ENCODE measurements at places on chromosomes 3 and 15. TPM values are rescaled to one million over a fixed set of nuclear protein-coding genes. Genes with fewer than 3 reads are reported as not detected.

GRCh38 chr3:183475016-183475763 is 46.8 kb upstream of the MCF2L2 start:
- H3K4me1 ChIP-seq = peaks cover 8% of the 10 kb centered on the region
- H3K36me3 ChIP-seq = no peaks in the 10 kb centered on the region
- H3K4me3 ChIP-seq = no peak overlapping the region
- no peak for DNase-seq

GRCh38 chr3:39108200-39108710 is 775 bp downstream of the TTC21A start:
- DNase-seq = no peak
- H3K4me1 ChIP-seq = 0 out of 2 replicates have a peak, but pooled peaks cover 4% of the 10 kb centered on the region
- H3K4me3 ChIP-seq = peak overlapping the region; percentile 97
- H3K27ac ChIP-seq = peak overlapping the region; percentile 82
- H3K27me3 ChIP-seq = no peaks in the 10 kb centered on the region

GRCh38 chr3:1026395-1026794 is 66.4 kb upstream of the CNTN6 start:
- H3K36me3 ChIP-seq = no peaks in the 10 kb centered on the region
- no peaks in the 10 kb centered on the region for H3K4me1 ChIP-seq

- no peaks in the 10 kb centered on the region for H3K4me1 ChIP-seq
- H3K36me3 ChIP-seq = no peaks in the 10 kb centered on the region
- H3K27me3 ChIP-seq = peaks cover 22% of the 10 kb centered on the region
- peak overlapping the region; percentile 50 for H3K27ac ChIP-seq
- peak; percentile 88 for DNase-seq
- H3K4me3 ChIP-seq = peak overlapping the region; percentile 23
These were observed 475 bp downstream of the SPSB4 start for GRCh38 chr3:141051443-141052200.

DNA sequence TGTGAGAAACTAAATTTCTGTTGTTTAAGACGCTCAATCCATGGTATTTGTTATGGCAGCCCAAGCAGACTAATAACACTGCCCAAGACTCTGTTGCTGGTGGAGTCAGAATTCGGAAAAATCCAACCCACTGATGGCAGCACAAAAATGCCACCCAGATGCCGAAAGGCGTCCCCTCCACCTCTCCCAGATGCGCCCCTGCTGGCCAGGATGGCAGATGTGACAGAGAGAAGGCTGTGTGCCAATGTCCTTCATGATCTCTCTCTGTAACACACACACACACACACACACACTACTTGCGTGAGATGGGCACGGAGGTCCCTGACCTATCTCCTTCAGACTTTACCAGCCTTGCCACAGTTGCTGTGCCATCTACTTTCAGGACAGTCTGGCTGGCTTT is 10.9 kb upstream of the LYSMD4 start:
- no peaks in the 10 kb centered on the region for H3K36me3 ChIP-seq
- H3K4me3 ChIP-seq = no peak overlapping the region
- H3K27ac ChIP-seq = no peak overlapping the region
- H3K27me3 ChIP-seq = no peaks in the 10 kb centered on the region
- DNase-seq = no peak

DNA sequence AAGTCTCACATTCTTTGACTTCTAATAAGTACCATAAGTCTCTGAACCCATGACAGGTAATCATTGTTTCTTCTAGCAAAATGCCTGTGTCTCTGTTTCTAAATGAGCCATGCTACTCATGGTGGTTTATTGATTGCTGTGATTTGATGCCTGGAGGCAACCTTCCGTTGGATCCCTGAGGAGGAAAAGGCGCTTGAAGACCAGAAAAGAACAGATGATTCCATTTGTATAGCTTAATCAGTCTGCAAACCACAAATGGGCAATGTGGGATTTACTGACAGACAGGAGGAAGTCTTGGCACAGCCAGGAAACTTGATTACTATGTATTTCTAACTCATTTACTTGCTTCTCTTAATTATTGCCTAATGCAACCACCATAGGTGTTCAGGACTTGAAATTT is 103.1 kb upstream of the MRPL3 start:
- H3K4me1 ChIP-seq = no peaks in the 10 kb centered on the region
- no peaks in the 10 kb centered on the region for H3K36me3 ChIP-seq
- no peak overlapping the region for H3K27ac ChIP-seq

- H3K27me3 ChIP-seq = no peaks in the 10 kb centered on the region
- no peak overlapping the region for H3K27ac ChIP-seq
- DNase-seq = no peak
- H3K4me3 ChIP-seq = peak overlapping the region; percentile 85
- no peaks in the 10 kb centered on the region for H3K4me1 ChIP-seq
These were observed 411 bp upstream of the PPP2R3A start for GRCh38 chr3:135965129-135965505.

DNA sequence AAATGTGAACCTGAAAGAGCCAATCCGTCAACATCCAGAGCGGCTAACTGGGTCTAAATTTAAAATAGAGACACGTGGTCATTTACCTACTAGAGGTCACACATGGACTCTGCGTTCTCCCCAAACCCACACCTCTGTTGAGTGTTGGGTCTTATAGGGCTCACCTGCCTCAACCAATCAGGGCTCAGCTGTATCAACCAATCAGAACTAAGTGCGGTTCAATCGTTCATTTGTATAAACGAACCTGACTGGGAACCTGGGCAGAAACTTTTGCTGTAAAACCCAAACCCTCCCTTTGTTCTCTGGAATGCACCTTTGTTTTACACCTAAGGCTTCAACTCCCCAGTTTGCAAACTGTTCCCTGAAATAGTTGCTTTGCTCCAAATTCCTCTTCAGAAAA is 8.9 kb downstream of the DNAAF4 start:
- peaks cover 6% of the 10 kb centered on the region for H3K36me3 ChIP-seq
- peaks cover 2% of the 10 kb centered on the region for H3K4me1 ChIP-seq
- no peak for DNase-seq

- no peak overlapping the region for H3K4me3 ChIP-seq
- no peak overlapping the region for H3K27ac ChIP-seq
- H3K36me3 ChIP-seq = peaks cover 18% of the 10 kb centered on the region
- no peaks in the 10 kb centered on the region for H3K27me3 ChIP-seq
These were observed 1108.3 kb downstream of the ROBO1 start for GRCh38 chr3:78659386-78659987.

DNA sequence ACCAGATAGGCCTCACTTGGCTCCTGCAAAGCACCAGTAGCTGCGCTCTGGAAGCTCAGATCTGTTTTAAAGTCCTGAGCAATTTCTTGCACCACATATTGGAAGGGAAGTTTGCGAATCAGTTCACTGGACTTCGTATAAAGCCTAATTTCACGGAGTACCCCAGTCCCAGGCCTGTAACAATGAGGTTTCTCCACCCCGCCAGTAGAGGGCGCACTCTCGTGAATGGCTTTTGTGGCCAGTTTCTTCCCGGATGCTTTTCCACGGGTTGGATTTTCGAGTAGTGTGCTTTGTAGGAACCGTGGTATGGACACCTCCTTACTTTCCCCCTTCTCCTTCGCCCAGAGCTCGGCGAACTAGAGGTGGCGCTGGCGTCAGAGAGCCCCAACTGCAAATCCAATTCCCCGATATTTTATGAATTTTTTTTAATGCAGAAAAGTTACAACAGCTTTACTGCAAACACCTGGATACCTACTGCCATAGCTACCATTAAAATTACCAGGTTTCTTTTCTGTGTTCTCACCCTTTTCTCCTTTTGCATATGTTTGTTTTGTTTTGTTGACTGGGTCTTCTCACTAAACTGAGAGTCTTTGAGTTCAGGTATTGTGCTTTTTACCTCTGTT is 13.3 kb downstream of the RARB start:
- no peak overlapping the region for H3K4me3 ChIP-seq
- H3K27me3 ChIP-seq = no peaks in the 10 kb centered on the region
- no peak overlapping the region for H3K27ac ChIP-seq
- peaks cover 5% of the 10 kb centered on the region for H3K4me1 ChIP-seq
- no peaks in the 10 kb centered on the region for H3K36me3 ChIP-seq

- no peak overlapping the region for H3K27ac ChIP-seq
- no peak overlapping the region for H3K4me3 ChIP-seq
- H3K4me1 ChIP-seq = no peaks in the 10 kb centered on the region
- no peak for DNase-seq
- H3K36me3 ChIP-seq = no peaks in the 10 kb centered on the region
These were observed 100.8 kb downstream of the CCNL1 start for GRCh38 chr3:157059181-157059580.

DNA sequence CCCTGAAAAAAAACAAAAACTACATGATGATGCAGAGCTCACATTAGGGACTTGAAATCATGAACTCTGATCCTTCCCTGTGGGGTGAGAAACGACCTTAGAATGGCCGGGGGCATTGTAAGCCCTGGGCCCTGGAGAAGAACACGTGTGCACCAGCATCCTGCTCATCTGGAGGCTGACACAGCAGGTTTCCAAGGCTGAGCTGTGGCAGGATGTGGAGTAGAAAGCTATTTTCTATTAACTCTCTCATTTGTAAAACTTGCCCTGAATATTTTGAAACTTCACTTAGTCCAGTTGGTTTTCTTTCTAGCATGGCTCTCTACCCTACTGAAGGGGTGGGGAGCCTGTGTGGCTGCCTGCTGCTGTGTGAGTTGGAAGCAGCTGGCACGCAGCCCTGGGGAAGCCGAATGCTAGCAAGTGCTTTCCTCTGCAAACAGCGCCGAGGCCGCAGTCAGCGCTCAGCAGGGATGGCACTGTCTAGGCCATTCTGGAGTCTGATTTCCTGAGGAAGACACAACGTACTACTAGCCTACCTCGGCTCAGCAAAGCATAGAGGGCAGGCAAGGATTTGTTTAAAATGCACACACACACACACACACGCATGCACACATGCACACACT is 58.0 kb downstream of the GABRG3 start:
- no peaks in the 10 kb centered on the region for H3K36me3 ChIP-seq
- peaks cover 7% of the 10 kb centered on the region for H3K4me1 ChIP-seq
- H3K27ac ChIP-seq = no peak overlapping the region
- no peak for DNase-seq
- H3K4me3 ChIP-seq = no peak overlapping the region

DNA sequence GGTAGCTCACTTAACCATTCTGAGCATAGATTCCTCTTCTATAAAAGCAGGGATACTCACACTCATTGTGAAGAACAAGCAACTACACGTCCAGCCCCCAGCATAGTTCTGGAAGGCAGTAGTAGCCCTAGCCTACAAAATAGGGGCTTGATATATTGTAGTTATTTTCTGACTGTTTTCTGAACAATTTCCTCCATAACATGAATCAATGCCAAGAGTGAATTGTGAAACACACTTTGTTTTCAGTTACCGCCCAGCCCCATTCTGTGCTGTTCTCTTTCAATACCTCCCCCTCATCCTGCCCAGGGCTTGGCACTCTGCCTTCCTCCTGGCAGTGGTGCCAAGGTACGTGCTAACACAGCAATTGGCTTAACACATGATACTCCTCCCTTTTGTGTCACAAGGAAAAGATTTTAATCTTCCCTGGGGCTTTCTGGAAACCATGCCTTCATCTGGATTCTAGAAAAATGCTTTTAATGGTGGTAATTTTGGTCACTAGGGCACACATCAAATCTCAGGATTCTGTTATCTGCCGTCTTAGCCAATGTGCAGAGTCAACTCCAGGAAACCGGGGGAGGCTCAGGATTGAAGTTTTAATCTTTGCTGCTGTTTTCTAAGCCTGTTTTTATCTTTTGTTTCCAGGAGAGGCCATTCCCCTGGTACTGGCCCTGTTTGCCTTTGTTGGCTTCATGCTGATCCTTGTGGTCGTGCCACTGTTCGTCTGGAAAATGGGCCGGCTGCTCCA is 37.2 kb downstream of the IL20RB start:
- H3K4me3 ChIP-seq = no peak overlapping the region
- no peaks in the 10 kb centered on the region for H3K27me3 ChIP-seq
- no peaks in the 10 kb centered on the region for H3K36me3 ChIP-seq

DNA sequence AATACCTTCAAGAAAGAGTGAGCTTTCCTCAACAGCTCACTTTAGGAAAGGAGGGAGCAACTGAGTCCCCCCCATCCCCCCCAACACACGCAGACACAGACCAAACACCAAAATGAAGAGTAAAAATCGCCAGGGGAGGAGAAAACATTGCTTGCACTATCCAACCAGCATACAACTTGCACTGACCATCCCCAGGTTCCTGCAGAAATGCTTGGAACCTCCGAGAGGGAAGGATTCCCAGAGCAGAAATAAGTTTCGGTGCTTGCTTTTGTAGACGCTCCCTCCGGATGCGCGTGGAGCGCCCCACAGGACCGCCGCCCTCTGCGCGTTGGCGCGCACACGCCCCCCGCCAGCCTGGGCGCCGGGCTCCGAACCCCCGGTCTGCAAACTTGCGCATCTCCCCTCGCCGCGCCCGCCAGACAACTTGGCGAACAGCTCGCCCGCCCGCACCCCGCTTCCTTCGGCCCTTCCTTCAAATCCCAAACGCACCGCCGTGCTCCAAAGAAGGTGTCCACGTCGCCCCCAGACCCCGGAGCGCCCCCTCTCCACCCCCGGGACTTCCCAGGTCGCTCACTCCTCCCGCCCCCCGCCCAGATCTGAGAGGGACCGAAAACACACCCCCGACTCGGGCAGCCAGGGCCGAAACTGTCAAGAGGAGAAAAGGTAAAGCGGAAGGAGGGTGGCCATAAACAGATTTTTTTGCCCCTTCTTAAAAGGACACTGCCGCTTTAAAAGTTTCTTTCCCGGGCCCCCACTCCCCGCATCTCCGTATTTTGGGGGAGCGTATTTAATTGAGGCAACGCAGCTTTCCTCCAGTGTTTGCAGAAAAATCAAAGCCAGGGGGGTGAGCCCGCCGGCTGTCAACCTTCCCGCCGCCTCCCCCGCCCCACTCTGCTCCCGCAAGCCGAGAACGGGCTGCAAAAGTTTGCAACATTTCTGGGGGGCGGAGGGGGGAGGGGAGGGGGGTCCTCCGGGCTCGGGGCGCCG is 859 bp downstream of the RORA start:
- peak; percentile 60 for DNase-seq
- H3K4me3 ChIP-seq = peak overlapping the region; percentile 75
- H3K27ac ChIP-seq = no peak overlapping the region
- H3K27me3 ChIP-seq = no peaks in the 10 kb centered on the region
- H3K4me1 ChIP-seq = peaks cover 5% of the 10 kb centered on the region

The CGGBP1 gene
- 34.5 TPM for polyA plus RNA-seq

The FILIP1L gene
- polyA plus RNA-seq = 26.8 TPM

The DLL4 gene
- 0.03 TPM for polyA plus RNA-seq

The SERPINI2 gene
- not detected for polyA plus RNA-seq

The SLC22A13 gene
- polyA plus RNA-seq = 0.29 TPM

All from SK-N-SH (cell line).